NCI-H2081 treated with DMSO at 0.1 percent for 48 hours (cell line): ENCODE measurements at places on chromosomes 5 and 9.

DNA sequence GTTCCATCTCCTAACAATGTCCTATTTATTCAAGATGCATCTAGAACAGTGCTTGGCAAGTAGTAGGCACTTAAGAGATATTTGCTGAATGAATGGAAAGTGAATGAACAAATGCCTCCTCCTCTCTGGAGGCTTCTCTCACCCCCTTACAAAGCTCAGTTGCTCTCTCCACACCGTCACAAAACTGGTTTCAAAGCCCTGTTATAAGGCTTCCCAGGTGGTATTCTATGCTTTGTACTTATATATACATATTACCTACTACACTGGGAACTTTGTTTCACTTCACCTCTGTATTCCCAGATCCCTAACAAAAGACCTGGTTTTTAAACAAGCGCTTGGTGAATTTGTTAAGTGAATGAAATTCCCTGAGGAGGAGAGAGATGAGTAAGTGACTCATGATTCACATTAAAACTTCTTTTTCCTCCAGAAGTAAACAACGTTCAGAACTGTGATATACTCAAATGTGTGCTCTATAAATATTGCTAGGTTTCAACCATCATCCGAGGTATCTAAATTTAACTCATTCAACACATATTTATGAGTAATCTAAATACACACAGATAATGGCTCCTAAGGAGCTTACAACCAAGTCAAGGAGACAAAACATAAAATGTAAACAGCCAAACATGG, 36.0 kb downstream of the DENND1A start:
- no peak for DNase-seq

- no peak for DNase-seq
These were observed 122.8 kb upstream of the SLIT3 start for GRCh38 chr5:169423580-169424278.

GRCh38 chr5:168117469-168117868, 174.0 kb upstream of the WWC1 start:
- no peak for DNase-seq

DNA sequence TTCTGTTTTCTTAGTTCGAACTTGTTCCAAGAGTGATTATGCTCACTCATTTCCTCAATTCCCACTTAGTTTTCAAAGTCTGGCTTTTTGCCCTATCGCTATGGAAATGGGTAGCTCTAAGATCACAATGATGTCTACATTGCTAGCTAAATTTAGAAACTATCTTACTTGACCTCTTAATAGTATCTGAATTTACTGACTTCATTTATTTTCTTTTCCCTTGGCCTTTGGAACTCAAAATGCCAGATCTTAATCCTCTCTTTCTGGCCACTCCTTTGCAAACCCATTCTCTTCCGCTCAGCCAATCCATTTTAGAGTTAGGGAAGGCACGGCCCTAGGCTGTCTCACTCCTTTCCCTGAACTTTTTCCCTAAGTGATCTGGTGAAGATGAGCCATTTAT, 137.0 kb downstream of the FER start:
- no peak for DNase-seq

DNA sequence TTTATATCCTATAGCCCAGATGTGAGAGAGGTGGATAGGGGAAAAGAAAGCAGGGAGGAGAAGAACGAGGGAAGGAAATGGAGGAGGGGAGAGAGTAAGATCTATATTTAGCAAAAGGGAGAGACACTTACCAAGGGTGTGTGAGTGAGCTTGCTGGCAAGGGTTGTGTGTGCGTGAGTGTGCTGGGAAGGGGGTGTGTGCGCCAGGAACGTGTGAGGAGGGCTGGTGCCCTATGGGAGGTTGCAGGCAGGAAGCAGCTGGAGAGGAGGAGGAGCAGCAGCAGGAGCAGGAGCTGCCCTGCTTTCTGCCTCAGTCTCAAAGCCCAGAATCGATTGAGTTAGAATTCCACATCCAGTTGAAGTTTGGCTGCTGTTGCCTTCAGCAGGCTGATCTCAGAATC, 148.3 kb upstream of the RUSC2 start:
- DNase-seq, result no peak

DNA sequence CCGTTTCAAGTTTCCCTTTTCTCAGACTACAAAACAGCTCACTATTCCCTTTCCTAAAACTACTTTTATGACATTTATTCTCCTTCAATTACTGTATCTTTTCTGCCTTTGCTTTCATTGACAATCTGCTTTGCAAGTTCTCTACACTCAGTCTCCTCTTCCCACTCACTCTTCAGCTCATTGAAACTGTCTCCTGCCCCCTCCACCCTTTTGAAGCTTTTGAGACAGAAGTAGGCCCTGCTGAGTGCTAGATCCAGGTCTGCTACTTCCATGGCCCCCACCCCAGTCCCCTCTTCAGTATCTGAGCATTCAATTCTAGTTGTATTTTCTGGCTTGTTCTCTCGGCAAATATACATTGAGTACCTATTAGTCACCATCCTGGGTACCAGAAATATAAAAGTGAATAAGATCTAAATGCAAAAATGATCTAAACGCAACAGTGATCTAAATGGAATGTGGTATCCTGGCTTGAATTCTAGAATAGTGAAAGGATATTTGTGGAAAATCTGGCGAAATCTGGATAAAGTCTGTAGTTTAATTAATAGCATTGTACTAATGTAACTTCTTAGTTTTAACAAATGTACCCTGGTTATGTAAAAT, 58.4 kb downstream of the OR2K2 start:
- DNase-seq, result no peak

GRCh38 chr9:137295238-137295811, 6.7 kb downstream of the NRARP start:
- DNase-seq, result no peak

- DNase-seq, result peak; percentile 37
These were observed 78.9 kb downstream of the ALDH7A1 start for GRCh38 chr5:126516133-126516532.

DNA sequence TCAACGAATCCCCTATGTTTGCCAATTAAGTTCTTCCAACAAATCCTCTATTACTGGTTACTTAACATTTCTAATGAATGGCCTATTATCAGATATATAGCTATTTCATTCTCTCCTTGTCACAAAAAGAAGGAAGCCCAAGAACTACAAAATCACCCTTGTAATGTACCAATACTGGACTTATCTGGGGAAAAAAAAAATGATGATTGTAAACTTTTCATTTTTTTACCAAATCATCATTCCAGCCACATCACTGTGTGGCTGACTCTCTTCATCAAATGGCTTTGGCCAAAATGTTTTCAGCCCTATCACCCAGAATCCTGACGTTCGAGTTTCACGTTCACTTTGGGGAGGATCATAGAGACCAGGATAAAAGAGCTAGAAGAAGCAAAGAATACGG, 216.7 kb downstream of the ACTL7B start:
- no peak for DNase-seq

DNA sequence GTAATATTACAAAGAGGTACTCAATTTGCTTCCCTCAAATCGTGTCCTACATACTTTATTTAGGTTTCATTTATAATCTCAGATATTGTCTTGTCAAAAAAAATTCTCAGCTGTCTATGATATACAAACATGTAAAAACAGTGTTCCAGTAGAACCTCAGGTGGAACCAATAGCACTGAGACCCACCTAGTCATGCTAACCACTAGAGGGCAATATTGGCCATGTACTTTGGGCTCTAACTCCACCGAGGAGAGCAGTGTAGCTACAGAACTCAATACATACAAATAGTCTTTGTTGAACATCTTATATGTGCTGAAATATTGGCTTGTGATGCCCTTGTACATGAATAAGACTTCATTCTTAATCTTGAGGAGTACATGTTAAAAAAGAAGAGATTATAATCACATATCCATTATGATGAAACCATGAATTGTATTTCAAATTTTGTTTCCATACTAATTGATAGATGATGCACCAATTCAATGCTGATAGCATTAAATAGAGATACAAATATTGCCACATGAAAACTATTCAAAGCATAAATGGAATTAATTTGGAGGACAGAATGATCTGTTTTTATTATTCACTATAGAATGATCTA, 71.2 kb upstream of the CNTLN start:
- DNase-seq, result peak; percentile 39

DNA sequence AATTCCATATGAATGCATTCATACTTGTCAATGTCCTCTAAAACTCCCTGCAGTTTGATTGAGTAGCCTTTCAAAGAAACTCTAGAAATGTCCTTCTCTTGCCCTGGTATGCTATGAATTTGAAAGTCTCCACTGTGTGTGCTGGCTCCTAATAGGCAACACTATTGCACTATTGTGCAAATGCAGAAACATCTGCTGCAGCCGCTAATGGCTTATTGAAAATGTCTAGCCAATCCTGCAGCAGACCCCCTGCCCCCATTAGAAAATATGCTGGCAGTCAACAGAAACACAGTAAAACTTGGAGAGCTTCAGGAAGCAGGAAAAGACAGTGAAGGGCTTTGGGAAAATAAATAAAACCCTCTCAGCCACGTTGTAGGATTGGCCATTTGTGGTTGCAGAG, 87.3 kb upstream of the GRAMD2B start:
- DNase-seq, result no peak

DNA sequence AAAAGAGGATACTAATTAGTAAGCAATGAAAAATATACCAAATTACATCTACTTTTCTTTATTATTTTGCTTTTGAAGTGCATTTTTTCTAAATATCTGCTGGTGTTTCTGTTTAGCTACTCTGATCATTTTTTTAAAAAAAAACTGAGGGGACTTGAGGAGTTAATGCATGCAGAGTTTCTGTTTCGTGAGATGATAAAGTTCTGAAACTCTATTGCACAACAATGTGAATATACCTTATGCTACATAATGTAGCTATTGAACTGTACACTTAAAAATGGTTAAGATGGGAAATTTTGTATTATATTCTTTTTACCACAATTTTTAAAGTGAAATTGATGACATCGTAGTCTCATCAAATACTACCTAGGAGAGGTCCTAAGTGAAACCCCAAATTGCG, 288.3 kb upstream of the NR4A3 start:
- DNase-seq, result no peak

DNA sequence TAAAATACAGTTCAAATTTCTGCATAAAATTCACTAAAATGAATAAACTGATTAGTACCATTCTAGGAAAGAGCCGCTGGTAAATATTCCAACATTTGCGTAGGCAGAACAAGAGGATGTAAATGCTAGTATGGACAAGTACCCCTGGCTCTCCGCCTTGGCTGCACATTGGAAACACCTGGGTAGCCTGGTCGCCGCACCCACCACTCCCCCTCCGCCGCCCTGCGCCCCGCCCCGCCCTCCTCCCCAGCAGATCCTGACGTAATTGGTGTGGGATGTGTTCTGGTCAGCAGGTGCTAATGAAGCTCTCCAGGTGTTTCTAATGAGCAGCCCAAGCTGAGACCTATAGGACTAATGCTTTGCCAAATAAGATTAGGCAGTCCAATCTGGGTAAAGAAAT, 225.7 kb downstream of the FRMD3 start:
- DNase-seq, result peak; percentile 22

- no peak for DNase-seq
These were observed 36.0 kb upstream of the PITX1 start for GRCh38 chr5:135069895-135070657.

- no peak for DNase-seq
These were observed 57.8 kb upstream of the FBXL7 start for GRCh38 chr5:15442193-15442570.

GRCh38 chr9:96140296-96141127, 161.5 kb downstream of the HSD17B3 start:
- DNase-seq, result no peak

GRCh38 chr5:71475788-71476384, 20.4 kb downstream of the BDP1 start:
- DNase-seq, result no peak

DNA sequence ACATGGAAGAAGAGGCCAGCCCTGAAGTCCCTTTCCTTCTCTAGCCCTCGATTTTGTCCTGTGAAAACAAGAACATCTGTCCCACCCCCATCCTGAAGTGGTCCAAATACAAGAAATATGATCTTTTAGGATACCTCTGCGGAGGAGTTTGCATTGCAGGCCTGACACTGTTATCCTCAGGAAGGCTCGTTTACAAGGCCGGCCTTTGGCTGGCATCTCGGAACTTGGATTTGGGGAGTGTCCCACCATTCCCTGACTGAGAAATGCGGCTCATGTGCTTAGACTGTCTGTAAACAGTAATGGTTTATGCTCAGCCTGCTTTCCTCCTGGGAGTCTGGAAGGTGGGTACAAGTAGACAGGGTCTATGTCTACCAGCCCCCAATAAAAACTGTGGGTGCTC, 26.4 kb downstream of the WHRN start:
- DNase-seq, result no peak

DNA sequence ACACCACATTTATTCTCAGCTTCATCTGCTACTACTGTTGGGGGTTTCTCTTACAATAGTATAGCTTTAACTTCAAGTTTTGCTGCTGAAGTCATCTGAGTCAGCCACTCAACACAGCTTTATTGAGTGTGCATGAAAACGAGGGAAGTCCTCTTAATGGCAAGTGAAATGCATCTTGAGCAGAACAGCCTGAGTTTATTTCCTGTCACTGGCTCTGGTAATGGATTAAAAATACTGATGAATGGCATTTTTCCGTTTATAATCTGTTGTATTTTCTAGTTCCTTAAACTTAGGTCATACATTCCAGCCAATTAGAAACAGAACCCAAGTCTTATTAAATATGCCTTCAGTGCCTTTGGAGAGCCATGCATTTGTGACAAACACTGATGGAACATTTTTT, 238.6 kb downstream of the SLF1 start:
- DNase-seq, result no peak

DNA sequence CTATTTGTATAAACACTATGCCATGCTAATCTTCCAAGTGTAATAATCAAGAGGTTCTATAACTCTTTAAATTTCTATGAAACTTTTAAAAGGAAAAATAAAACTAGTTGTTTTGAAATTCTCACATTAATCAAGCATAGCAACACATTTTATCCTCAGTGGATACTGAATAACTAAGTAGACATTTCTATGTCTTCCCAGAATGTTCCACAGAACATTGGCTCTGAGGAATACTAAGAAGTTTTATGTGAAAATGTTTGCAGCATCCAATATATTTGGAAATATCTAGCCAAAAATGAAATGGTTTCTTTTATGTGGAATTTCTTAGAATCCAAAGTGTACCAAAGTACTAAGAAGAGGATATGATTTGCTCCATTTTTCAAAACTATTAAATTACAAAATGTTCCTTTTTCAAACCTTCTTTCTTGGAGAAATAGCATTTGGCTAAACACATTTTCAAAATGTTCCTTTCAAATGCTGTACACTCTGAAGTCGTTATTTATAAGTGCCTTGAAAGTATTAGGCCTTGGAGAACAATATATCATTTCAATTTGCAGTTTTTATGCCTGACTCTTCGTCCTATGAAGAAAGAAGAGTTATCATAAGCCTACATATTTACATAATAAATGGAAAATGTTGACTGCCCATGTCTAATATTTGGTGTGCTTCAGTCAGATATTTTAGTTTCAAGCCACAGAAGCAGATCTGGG, 175.6 kb upstream of the COX7C start:
- no peak for DNase-seq

GRCh38 chr9:127116957-127117356, 5.5 kb downstream of the ANGPTL2 start:
- no peak for DNase-seq

- no peak for DNase-seq
These were observed 8.9 kb downstream of the OTP start for GRCh38 chr5:77629509-77630113.

DNA sequence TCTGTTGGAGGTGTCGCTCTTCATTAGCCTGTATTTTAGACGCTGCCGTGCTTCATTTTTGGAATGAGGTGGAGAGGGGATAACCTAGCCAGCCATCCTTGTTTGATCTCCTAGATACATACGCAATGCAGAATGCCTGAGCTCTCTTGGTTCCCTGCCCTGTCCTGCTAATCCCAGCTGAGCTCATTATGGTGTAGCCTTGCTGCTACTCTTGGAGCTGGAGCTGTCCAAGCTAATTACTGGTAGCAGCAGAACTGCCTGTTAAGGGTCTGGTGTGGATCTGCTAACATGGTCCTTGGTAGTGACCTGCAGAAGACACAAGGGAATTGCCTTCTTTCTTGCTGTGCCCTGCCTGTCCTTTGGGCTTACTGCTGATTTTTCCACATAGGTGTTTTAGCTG, 207.9 kb downstream of the CNTLN start:
- DNase-seq, result no peak
